CD4-positive, alpha-beta T cell treated with Interleukin-17A for 1 hour (primary cell): ENCODE measurements at places on chromosomes 11 and 22.

- DNase-seq, result peak; percentile 12
Measured at GRCh38 chr11:5690736-5691135, 1.1 kb downstream of the TRIM22 start.

GRCh38 chr11:16036218-16036617 is 320.1 kb downstream of the SOX6 start:
- DNase-seq, result no peak

- DNase-seq, result no peak
Measured at GRCh38 chr11:13209379-13209778, 68.2 kb upstream of the BMAL1 start.

- DNase-seq, result no peak
Measured at GRCh38 chr11:6378640-6378989, 11.7 kb upstream of the SMPD1 start.

- DNase-seq, result no peak
Measured at GRCh38 chr22:44245438-44245837, 64.7 kb downstream of the PARVG start.
